C1 segment of cervical spinal cord (tissue), 14 donors: ENCODE measurements at places on chromosomes 4 and X.

- no peak for DNase-seq
Measured at GRCh38 chrX:8955511-8955910, 78.4 kb downstream of the FAM9B start.

DNA sequence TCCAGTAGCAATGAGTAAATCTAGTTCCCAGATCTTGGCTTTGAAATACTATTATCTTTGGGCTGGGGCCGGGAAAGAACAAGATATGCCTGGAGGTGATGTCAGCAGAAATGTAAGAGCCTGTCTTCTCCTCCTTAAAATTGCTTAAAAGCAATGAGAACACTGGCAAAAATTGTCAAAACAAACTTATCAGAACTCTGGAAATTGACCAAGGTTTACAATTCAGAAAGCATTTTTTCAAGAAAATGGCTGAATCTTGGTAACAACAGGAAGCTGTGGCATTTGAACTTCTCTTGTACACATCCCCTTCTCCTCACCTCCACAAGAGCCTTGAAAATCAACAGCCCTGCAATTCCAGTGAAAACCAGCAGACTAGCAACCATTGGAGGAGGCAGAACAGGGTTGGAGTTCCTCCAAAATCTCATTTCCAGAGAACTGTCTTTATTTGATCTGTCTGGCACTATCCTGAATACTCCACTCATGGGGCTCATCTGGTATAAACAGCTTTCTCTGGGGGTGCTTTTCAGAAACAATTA lies 13.5 kb downstream of the TIMP1 start:
- DNase-seq, result no peak

DNA sequence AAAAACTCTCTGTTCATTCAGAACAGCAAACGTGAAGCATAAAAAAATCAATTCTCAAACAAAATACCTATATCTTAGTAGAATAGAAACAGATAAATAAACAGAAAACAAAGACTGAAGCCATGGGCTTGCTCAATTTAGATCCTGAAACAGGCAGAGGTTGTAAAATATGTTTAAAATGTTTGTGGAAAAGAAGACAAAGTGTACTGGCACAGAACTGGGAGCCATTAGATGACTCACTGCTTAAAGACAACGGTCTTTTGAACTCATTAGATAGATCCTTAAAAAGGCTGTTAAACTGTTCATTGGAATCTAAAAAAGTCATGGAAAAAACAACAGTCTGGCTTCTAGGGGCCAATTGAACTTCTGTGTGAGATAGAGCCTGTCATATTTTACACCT lies 247.0 kb upstream of the NDST4 start:
- DNase-seq, result no peak

DNA sequence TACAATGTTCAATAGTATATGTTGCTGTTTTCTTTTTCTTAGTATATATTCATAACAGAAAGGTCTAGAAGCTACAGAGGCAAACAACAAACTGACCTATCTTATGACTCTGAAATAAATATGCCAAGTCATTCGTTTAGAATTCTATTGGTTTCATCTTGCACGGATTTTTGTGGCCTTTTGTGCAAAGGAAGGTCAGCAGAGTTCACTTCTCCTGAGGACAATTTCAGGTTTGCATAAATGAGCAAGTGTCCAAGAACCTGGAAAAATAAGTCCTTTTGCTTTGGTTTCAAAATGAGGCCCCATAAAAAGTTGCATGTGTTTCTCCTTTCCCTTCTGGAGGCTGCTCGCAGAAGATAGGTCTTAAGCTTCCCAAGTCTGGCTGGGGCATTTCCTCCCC lies 156.9 kb downstream of the APBB2 start:
- DNase-seq, result no peak

DNA sequence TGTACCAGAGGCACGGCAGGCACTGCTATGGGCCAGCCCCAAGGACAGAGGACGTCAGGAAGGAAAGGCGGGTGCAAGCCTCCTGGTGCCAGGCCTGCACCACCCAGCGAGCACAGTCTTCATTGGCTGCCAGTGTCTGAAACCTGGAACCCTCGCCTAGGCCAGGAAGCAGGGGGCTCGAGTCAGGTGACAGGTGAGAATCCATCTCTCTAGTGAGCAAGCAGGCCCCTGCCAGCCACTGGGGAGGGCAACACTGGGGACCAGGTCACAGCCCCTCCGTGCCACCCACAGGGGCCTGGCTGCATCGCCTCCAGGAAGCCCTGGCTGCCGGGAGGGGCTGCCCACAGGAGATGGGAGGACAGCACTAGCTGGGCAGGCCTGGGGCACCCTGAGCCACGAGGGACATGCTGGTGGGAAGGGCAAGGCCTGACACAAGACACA lies 6.9 kb upstream of the HAUS3 start:
- DNase-seq, result no peak

DNA sequence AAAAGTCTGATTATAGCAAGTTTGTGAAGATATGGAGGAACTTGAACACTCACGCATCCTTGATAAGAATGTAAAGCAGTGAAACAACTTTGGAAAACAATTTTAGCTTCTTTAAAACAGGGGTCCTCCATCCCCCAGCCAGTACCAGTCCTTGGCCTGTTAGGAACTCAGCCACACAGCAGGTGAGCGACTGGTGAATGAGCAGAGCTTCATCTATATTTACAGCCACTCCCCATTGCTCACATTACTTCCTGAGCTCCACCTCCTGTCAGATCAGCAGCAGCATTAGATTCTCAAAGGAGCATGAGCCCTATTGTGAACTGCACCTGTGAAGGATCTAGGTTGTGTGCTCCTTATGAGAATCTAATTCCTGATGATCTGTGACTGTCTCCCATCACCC lies 530.3 kb upstream of the PRKX start:
- DNase-seq, result no peak

GRCh38 chr4:57374866-57375595 lies 264.8 kb upstream of the IGFBP7 start:
- no peak for DNase-seq

DNA sequence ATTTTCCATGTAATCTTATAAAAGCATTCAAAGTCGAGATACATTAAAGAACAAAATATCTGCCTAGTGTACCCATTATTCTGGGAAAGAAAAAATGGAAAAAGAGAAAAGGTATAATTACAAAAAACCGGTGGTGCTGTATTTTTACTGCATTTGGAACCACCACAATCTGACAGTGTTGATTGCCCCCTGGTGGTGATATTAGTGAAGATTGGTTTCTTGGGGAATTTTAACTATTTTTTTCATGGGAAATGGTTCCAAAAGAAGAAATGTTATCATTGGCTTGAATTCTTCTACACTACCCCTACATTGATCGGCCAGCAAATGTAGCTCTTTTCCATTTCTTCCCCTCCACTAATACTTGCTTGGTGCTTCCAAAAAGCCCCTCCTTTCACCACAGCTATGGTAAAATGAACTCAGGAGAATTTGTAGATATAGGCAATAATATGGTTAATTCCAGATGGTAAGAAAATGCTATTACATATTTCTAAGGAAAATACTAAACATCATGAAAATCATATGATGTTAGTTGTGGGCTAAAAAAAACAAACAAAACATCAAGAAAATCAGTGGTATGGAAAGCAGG lies 50.0 kb downstream of the COX18 start:
- DNase-seq, result no peak

DNA sequence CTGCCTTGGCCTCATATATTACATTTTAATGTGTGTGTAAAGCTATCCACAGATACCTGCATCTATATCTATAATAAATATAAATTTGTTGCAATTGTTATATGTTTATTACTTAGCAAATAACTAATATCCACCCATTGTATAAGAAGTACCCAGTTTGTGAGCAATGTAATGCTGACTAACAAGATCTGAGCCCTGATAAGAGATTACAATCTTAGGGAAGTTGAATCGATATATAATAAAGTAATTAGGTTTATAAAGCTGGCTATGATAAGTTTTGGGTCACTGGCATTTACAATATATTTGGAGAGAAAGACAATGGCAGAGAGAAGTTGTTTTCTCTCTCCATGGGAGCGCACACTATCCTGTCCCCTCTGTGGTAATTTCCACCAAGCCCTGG lies 280.6 kb downstream of the NR3C2 start:
- DNase-seq, result no peak

DNA sequence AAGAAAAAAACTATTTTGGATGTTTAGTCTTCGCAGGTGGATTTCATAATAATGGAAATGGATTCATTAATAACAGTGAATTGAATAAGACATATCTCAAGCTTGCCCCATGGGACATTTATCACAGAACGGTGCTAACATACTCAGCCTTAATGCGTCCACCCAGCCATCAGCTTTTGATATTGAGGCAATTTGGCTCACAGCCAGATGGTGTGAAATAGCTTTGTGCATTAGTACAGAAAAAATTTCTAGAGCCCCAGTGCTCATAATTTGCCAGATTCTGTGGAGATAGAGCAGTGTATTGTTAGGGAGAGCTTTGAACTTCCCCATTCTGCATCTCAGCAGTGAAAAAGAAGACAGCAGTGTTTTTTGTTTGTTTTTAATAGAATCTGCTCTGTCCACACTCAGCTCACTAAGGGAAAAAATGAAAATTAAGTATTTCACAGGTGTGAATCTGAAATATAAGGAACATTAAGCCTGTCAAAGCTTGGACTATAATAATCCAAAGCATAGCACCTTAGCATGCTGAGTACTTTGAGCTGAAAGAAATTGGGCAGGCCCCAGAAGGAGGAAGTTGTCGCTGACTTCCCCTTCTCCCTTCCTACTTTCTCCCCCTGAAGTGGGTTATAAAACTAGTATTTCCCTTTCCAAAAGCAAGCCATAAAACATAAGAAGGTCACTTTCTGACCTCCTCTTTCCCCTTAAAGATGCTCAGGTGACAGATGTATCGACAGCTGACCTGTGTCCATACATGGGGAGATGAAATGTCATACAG lies 295.8 kb downstream of the MAGEB5 start:
- DNase-seq, result no peak

DNA sequence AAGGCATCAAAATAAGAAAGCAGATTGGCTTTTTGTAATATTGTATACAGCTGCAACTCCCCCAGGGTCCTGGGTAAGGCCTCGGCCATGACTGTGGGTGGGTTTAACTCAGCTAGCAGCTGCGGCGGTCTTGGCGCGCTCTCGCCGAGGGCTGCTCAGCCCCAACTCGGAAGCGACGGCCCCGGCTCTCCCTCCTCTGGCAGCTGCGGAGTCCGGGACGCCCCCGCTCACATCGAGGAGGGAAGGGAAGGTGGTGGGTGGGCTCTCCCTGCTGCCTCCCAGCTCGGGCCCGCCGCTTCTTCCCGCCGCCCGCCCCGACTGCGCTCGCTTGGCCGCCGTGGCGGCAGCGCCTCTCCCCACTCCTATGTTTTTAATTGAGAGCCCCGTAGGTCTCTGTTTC lies 51.2 kb downstream of the GPR50 start:
- DNase-seq, result no peak

GRCh38 chrX:15215366-15215765 lies 54.5 kb downstream of the ASB9 start:
- DNase-seq, result no peak

- no peak for DNase-seq
Measured at GRCh38 chr4:153546280-153546679, 80.1 kb downstream of the TMEM131L start.

DNA sequence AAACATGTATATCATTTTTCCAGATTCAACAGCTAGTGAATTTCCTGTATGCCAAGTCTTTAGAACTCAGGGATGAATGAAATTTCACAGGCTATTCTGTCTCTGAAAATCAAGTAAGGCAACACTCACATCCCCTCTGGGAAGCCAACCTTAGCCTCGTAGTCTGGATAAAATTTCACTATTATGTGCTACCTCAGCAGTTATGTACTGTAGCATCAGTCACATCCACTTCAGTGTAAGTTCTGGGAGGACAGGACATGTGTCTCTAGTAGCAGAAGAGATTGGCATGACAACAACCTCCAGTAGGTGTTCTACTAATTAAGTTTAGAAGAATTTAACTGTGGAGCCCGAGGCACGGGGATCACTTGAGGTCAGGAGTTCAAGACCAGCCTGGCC lies 42.4 kb upstream of the HS3ST1 start:
- DNase-seq, result no peak

GRCh38 chr4:141845901-141846300 lies 209.5 kb downstream of the IL15 start:
- no peak for DNase-seq

DNA sequence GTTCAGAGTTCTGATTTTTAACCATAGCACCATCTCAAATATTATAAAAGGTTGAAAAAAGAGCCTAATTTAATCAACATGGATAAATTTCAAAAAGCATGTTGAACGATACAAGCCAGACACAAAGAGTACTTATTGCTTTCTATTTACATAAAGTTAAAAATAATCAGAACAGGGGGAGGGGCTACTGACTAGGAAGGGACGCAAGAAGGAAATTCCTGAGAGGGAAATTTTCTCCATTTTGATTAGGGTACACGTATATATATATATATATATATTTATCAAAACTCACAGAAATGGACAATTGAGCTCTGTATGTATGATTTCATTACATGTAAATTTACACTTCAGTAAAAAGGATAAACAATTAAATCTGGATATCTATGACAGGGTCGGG lies 482 bp upstream of the MBTPS2 start:
- no peak for DNase-seq

DNA sequence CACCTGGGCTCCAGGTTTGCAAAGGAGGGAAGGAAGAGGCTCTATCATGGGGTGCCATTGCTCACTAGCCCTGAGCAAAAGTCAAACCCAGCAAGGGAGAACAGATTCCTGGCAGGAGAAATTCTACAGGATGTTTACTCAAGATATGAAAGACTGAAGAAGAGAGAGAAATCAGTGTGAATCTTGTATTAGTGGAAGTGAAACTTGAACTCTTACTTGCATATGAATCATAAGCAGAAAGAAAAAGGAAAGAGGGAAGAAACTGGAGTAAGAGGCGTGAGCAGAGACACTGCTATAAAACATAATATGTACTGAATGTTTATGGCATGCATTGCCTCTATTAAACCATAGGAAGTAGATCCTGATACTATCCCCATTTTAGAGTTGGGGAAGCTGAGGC lies 60.9 kb downstream of the C4orf46 start:
- no peak for DNase-seq

DNA sequence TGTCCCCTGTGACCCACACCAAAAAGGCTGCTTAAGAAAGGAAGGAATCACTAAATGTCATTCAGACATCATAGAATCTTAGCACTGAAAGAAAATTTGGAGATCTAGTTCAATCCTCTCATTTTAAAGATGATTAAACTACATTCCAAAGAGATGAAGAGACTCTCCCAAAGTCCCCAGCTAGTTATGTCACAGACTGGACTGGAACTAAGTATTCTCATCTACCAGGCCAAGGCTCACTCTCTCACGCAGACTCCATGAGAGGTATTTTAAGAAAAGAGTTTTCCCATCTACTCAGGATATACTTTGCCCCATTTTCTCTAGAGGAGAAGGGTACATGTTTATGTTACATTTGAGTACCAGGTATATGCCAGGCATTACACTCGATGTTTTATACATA lies 6.9 kb downstream of the FABP2 start:
- no peak for DNase-seq

- DNase-seq, result no peak
Measured at GRCh38 chr4:123556526-123556925, 159.9 kb downstream of the SPRY1 start.

- no peak for DNase-seq
Measured at GRCh38 chrX:132088864-132089263, 39.0 kb downstream of the FRMD7 start.
